ENCODE measurements at places on chromosomes 2 and 18. TPM values are rescaled to one million over a fixed set of nuclear protein-coding genes. Genes with fewer than 3 reads are reported as not detected.

Gene CFC1
- total RNA-seq: not detected

Gene DAPL1
- not detected for total RNA-seq

Gene HOXD12
- not detected for total RNA-seq

Gene FBXO41
- 0.40 TPM for total RNA-seq

Gene WNT10A
- total RNA-seq: not detected

Gene LRP1B
- total RNA-seq: 0.13 TPM

Gene G6PC2
- not detected for total RNA-seq

Gene GALM
- 18.0 TPM for total RNA-seq

Gene PRKAG3
- total RNA-seq: 0.40 TPM

Gene RFTN2
- 25.6 TPM for total RNA-seq

Gene SATB2
- 11.8 TPM for total RNA-seq

Gene DNAJC5G
- not detected for total RNA-seq
